SW 1271 (cell line): ENCODE measurements at places on chromosomes 5 and 9.

- DNase-seq, result no peak
These were observed 25.1 kb upstream of the VCAN start for GRCh38 chr5:83446253-83446947.

- DNase-seq, result no peak
These were observed 24.2 kb downstream of the OCLN start for GRCh38 chr5:69516769-69517168.

DNA sequence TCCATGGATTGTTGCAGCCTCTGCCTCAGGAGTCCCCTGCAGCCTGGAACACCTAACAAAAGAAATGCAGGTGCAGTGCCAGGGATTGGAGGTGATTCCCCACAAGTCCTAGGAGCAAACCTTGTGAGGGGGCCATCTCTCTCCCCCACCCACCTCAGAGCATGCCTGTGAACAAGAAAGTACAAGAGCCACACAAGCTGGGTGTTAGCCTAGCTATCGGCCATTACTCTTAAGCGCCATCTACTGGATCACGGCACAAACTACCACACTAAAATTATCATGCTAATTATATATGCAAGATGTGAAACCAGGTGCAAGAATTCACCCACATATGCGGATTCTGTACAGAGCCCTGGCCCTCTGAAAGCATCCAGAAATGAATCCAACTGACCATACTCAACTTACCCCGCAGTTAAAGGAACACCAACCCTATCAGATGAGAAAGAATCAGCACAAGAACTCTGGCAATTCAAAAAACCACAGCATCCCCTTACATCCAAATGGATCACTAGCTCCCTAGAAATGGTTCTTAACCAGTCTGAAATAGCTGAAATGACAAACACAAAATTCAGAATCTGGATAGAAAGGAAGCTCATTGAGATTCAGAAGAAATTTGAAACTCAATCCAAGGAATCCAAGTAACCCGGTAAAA lies 16.5 kb upstream of the PRSS3 start:
- peak; percentile 47 for DNase-seq

GRCh38 chr9:27566118-27566517 lies 7.2 kb downstream of the C9orf72 start:
- DNase-seq, result no peak
